ENCODE measurements at places on chromosomes 6 and 20.
A peak's percentile ranks its signal among the peaks of the same experiment; 100 is the strongest.

GRCh38 chr6:144127097-144127496, 23.2 kb upstream of the STX11 start:
- no peak for DNase-seq

- peak; percentile 64 for DNase-seq
Measured at GRCh38 chr20:40938020-40938419, 90.6 kb upstream of the TOP1 start.

- DNase-seq = no peak
Measured at GRCh38 chr6:87543696-87544473, 45.9 kb downstream of the RARS2 start.

DNA sequence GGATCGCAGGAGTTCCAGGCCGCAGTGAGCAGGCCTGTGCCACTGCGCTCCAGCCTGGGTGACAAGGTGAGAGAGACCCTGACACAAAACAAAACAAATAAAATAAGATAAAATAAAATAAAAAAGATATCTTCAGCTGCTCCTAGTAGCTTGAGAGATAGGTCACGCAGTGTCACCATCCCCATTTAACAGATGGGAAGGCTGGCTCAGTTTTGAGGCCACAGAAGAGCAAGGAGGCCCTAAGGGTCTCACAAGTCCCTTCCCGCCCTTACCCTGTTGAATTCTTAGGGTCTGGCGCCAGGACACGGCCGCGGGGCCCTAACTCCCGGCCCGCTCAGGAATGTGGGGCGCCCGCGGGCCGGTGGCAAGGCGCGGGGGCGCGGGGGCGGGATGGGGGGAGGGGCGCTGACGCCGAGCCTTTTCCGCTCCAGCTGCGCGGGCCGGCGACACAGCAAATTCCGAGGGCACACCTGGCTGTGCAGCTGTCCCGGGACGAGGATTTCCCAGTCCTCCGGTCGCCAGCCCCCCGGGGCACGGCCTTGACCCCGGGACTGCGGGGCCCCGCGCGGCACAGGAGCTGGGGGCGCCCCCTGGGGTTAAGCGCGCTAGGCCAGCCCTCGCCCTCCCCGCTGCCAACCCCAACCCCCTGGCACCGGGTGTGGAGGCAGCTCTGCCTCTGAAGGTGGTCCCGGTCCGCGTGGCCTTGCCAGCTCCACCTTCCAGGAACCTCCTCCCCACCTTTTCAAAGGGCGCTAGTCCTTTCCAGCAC, 10.3 kb upstream of the R3HDML start:
- DNase-seq = peak; percentile 80

GRCh38 chr6:40302856-40303454, 284.2 kb downstream of the LRFN2 start:
- DNase-seq = no peak
